ENCODE measurements at places on chromosomes 1 and 21.

GRCh38 chr1:54714881-54715492 lies 674 bp upstream of the TTC4 start:
- no peak for DNase-seq

DNA sequence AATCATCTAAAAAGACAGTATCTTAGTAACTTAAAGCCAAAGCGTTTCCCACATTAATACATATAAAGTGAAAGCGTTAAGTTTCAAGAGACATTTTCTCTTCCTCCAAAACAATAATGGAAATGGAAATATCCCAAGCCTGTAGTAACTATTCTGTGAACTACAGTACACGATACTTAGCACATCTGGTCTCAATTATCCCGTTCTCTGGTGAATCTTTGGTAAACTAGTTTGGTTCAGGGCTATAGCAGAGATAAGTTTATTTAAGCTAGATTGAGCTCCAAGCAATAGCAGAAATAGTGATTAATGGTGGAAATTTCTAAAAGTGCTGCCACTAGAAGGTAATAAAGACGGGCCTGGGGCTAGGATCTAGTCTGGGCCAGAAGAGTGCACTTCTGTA lies 55.2 kb downstream of the PCNX2 start:
- DNase-seq = no peak

DNA sequence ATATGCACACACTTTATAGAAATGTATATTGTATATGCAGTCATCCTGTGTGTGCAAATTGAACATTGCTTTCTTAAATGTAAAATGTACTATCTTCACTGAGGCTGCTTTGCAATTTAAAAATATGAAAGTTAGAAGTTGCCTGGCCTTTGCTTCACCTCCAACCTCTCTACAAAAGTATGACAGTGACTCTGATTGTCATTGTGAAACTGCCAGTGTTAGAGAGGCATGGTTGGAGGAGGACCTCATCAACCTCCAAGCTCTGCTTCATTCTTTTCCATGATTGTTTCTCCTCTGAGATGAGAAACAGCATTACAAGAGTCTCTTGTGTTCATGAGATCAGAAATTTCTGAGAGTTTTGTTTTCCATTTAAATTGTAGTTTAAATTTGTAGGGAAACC lies 185.5 kb downstream of the ZC3H11B start:
- no peak for DNase-seq

GRCh38 chr1:111833334-111833733 lies 77.6 kb downstream of the DDX20 start:
- no peak for DNase-seq

GRCh38 chr1:12316331-12316730 lies 86.5 kb downstream of the VPS13D start:
- no peak for DNase-seq
